ENCODE measurements at places on chromosomes 5 and 9. TPM values are rescaled to one million over a fixed set of nuclear protein-coding genes. Genes with fewer than 3 reads are reported as not detected.

Gene PHAX
- polyA plus RNA-seq, result 30.9 TPM

Gene OCLN
- 85.5 TPM for polyA plus RNA-seq

Gene NR4A3
- polyA plus RNA-seq, result 1.4 TPM

Gene MUSK
- 1.1 TPM for polyA plus RNA-seq

Gene ECM2
- polyA plus RNA-seq, result 9.8 TPM

Gene DROSHA
- 57.0 TPM for polyA plus RNA-seq

Gene PHF24
- polyA plus RNA-seq, result 1.6 TPM

Gene PSD2
- 0.99 TPM for polyA plus RNA-seq

Gene CTSV
- 19.9 TPM for polyA plus RNA-seq

Gene RAD17
- 28.6 TPM for polyA plus RNA-seq

Gene CDH6
- polyA plus RNA-seq, result 13.1 TPM

Gene SLC46A2
- 0.43 TPM for polyA plus RNA-seq

Gene IRX2
- polyA plus RNA-seq, result 0.01 TPM

Gene ALDH7A1
- polyA plus RNA-seq, result 66.4 TPM

Gene SPIN1
- 83.0 TPM for polyA plus RNA-seq

Gene KLHL3
- polyA plus RNA-seq, result 7.2 TPM

Measured in large intestine (tissue), 12 donors.